Lung (tissue), 17 donors: ENCODE measurements at places on chromosomes 1 and 21.

DNA sequence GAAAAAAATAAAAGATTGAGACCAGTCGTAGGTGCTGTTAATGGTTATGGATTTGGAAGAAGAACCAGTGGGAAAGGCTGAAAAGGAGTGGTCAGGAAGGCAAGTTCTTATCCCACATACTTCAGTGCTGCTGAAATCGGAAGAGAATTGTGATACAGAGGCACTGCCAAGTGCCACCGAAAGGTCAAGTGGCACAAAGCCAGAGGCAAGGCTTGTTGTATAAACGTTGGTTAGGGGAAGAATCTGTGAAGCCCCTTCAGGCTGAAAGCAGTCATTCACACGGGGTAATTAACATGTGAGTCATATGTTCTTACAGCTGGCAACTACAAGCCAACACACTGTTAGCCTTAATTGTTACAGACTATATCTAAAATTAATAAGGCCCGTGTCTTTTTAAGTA, 48.8 kb downstream of the ZBTB40 start:
- peaks cover 6% of the 10 kb centered on the region for H3K36me3 ChIP-seq
- peak; percentile 91 for DNase-seq
- H3K4me1 ChIP-seq: peaks cover 11% of the 10 kb centered on the region
- H3K27me3 ChIP-seq: no peaks in the 10 kb centered on the region
- no peak overlapping the region for H3K4me3 ChIP-seq
- no peak overlapping the region for H3K27ac ChIP-seq

DNA sequence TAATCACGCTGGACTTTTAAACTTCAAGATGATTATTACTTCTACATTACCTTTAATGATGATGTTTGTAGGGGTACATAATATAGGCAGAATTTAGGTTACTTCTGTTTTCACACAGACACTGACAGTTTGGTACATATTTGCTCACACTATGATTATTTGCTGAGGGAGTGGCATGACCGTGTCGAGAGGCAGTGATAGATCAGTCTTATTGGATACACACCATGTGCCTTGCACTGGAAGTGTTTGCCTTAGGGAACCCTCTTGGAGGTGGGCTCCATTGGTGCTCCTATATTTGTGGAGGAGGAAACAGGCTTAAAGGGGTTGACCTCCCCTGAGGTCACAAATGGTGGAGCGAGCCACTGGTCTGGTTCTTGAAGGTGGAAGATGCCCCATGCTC, 132.1 kb downstream of the PRDM2 start:
- no peak overlapping the region for H3K27ac ChIP-seq
- H3K4me1 ChIP-seq: no peaks in the 10 kb centered on the region
- no peak for DNase-seq
- H3K4me3 ChIP-seq: no peak overlapping the region
- H3K36me3 ChIP-seq: no peaks in the 10 kb centered on the region

DNA sequence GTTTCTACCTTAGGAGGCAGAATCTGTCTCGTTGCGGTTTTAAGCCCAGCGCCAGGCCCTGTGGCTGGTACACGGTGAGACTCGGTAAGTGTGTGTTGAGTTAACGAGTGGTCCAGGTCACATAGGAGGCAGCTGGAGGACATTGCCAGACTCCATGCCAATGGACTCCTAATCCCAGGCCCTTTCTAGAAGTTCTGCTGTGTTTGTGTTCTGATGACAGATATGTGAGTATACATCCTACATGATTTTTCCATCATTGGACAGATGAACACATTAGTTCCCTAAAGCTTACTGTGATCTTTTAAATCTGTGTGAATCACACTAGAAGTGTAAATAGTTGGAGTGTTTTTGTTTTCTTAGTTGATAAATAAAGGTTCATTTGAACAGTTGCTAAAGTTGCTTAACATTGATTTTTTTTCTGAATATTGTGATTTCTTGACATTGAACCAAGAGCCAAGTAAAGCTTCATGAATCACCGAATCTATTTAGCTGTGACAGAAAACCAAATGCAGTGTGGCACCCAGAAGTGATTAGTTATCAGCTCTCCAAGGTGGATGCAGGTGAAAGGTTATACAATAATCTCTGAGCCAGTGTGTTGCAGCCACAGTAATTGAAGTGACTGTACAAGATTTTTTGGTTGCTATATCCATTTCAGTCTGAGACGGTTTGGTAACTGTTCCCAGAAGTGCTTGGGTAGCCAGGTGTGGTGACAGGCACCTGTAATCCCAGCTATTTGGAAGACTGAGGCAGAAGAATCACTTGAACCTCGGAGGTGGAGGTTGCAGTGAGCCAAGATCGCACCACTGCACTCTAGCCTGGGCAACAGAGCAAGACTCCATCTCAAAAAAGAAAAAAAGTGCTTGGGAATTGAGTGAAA, 46.3 kb downstream of the DOP1B start:
- no peaks in the 10 kb centered on the region for H3K4me1 ChIP-seq
- no peak overlapping the region for H3K4me3 ChIP-seq
- H3K36me3 ChIP-seq: peaks cover 3% of the 10 kb centered on the region
- no peaks in the 10 kb centered on the region for H3K27me3 ChIP-seq
- DNase-seq: no peak

DNA sequence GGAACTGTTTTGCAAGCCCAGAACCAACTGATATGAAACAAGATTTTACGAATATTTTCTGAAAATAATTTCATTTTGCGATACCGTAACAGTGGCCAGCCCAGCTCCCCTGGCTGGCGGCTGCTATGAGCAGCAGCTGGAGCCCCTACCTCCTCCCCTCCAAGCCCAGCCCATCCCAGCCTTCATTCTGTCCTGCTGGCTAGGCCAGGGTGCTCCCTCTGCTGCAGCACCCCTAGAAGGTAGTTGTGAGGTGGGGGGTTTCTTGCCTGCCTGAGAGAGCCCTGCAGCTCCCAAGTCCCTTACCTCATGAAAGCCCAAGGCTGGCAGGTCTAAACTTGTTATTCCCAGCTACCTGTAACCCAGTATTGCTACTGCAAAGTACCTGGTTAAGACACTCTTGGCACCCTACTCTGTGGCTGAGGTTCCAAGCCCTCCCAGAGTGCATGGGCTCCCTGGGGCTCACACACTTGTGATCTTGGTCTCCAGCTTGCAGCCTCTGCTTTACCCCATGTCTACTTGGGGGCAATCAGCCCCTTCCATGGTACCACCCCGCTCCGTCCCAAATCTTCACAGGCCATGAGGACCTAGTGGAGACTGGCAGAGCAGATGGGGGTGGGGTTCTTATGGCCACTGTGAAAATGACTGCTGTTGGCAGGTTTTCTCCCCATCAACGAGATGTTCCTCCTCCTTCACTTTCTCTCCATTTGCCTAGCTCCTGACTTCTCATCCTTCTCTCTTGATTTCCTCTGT, 239.8 kb downstream of the TRABD2B start:
- H3K27ac ChIP-seq: no peak overlapping the region
- peaks cover 11% of the 10 kb centered on the region for H3K4me1 ChIP-seq
- H3K4me3 ChIP-seq: no peak overlapping the region
- H3K36me3 ChIP-seq: no peaks in the 10 kb centered on the region
- H3K27me3 ChIP-seq: no peaks in the 10 kb centered on the region
- no peak for DNase-seq

GRCh38 chr1:207429963-207430362, 24.2 kb upstream of the CR2 start:
- no peak for DNase-seq
- H3K4me3 ChIP-seq: no peak overlapping the region
- no peaks in the 10 kb centered on the region for H3K4me1 ChIP-seq
- no peak overlapping the region for H3K27ac ChIP-seq

GRCh38 chr1:115669886-115670285, 28.1 kb downstream of the VANGL1 start:
- no peak overlapping the region for H3K27ac ChIP-seq
- H3K4me3 ChIP-seq: no peak overlapping the region

GRCh38 chr1:109821221-109821669, 57.5 kb upstream of the EPS8L3 start:
- H3K27me3 ChIP-seq: no peaks in the 10 kb centered on the region
- H3K4me1 ChIP-seq: no peaks in the 10 kb centered on the region
- no peak overlapping the region for H3K4me3 ChIP-seq
- H3K27ac ChIP-seq: peak overlapping the region; percentile 43
- no peaks in the 10 kb centered on the region for H3K36me3 ChIP-seq

- H3K27ac ChIP-seq: no peak overlapping the region
- no peak overlapping the region for H3K4me3 ChIP-seq
- no peaks in the 10 kb centered on the region for H3K36me3 ChIP-seq
- no peaks in the 10 kb centered on the region for H3K4me1 ChIP-seq
- no peak for DNase-seq
Measured at GRCh38 chr1:29344336-29344735, 108.0 kb downstream of the PTPRU start.

GRCh38 chr1:153032677-153033308, 1.8 kb downstream of the SPRR1B start:
- H3K36me3 ChIP-seq: no peaks in the 10 kb centered on the region
- DNase-seq: no peak
- no peaks in the 10 kb centered on the region for H3K27me3 ChIP-seq
- no peak overlapping the region for H3K27ac ChIP-seq
- H3K4me3 ChIP-seq: no peak overlapping the region

- no peak overlapping the region for H3K27ac ChIP-seq
- H3K27me3 ChIP-seq: no peaks in the 10 kb centered on the region
- H3K4me1 ChIP-seq: no peaks in the 10 kb centered on the region
- no peaks in the 10 kb centered on the region for H3K36me3 ChIP-seq
- no peak overlapping the region for H3K4me3 ChIP-seq
Measured at GRCh38 chr1:59357645-59358320, 60.9 kb downstream of the FGGY start.

- no peaks in the 10 kb centered on the region for H3K4me1 ChIP-seq
- H3K4me3 ChIP-seq: no peak within 1 kb of the TSS
- no peak within 1 kb of the TSS for H3K27ac ChIP-seq
- no peak for DNase-seq
Measured at GRCh38 chr1:186461014-186461413, at the start of gene PDC. Gene PDC (minus strand): TSS chr1:186461114. CDS start chr1:186449459, 11,655 bp downstream.

GRCh38 chr1:206430031-206430983, 40.0 kb upstream of the IKBKE start:
- H3K27ac ChIP-seq: no peak overlapping the region
- DNase-seq: peak; percentile 51
- H3K4me3 ChIP-seq: no peak overlapping the region
- H3K27me3 ChIP-seq: no peaks in the 10 kb centered on the region
- H3K36me3 ChIP-seq: peaks cover 6% of the 10 kb centered on the region
- H3K4me1 ChIP-seq: peaks cover 2% of the 10 kb centered on the region

- no peaks in the 10 kb centered on the region for H3K4me1 ChIP-seq
- no peaks in the 10 kb centered on the region for H3K36me3 ChIP-seq
- DNase-seq: peak; percentile 0
- no peak overlapping the region for H3K4me3 ChIP-seq
Measured at GRCh38 chr1:5053744-5054143, 399.3 kb downstream of the AJAP1 start.

DNA sequence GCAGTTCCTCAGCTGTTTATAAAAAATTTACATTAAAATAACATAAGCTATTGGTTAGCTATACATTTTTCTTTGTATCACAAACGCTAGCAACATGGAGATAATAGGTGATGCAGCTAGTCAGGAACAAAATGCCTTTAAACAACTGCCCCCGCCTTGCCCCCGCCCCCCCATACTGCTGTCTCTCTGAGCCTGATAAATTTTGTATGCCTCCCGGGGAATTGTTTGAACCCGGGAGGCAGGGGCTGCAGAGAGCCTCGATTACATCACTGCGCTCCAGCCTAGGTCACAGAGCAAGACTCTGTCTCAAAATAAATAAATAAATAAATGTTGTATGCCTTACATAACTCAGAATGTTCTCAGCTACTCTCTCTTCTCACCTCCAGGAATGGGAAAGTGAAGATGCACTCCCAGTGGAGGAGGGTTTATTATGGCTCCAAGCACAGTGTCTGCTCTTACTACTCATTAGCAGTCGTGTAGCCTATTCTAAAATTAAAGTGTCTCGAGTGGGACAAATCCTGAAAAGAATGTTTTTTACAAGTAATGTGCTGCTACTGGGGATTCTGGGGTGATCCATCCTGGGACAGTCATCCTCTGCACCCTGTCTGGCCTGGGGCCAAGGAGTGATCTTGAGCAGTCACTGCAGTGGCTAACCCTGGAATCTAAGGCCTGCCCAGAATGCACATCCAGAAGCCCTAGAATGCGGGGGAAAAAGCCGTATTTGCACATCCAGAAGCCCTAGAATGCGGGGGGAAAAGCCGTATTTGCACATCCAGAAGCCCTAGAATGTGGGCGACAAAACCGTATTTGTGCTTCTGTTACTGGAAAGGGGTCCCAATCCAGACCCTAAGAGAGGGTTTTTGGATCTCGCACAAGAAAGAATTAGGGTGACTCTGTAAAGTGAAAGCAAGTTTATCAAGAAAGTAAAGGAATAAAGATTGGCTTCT, 39.4 kb upstream of the ZNF496 start:
- peak; percentile 41 for DNase-seq
- H3K36me3 ChIP-seq: no peaks in the 10 kb centered on the region
- no peak overlapping the region for H3K4me3 ChIP-seq
- no peak overlapping the region for H3K27ac ChIP-seq
- no peaks in the 10 kb centered on the region for H3K4me1 ChIP-seq
- peaks cover 4% of the 10 kb centered on the region for H3K27me3 ChIP-seq

GRCh38 chr1:243434594-243434993, 178.8 kb downstream of the SDCCAG8 start:
- no peak for DNase-seq
- H3K27ac ChIP-seq: no peak overlapping the region
- peaks cover 5% of the 10 kb centered on the region for H3K4me1 ChIP-seq
- no peak overlapping the region for H3K4me3 ChIP-seq
- no peaks in the 10 kb centered on the region for H3K27me3 ChIP-seq
- peaks cover 7% of the 10 kb centered on the region for H3K36me3 ChIP-seq

- no peaks in the 10 kb centered on the region for H3K4me1 ChIP-seq
- H3K27ac ChIP-seq: no peak overlapping the region
- H3K27me3 ChIP-seq: no peaks in the 10 kb centered on the region
- H3K4me3 ChIP-seq: no peak overlapping the region
Measured at GRCh38 chr1:107976836-107977235, 11.9 kb upstream of the VAV3 start.

GRCh38 chr1:118110580-118110979, 74.4 kb downstream of the SPAG17 start:
- no peak overlapping the region for H3K27ac ChIP-seq
- no peaks in the 10 kb centered on the region for H3K4me1 ChIP-seq
- H3K36me3 ChIP-seq: no peaks in the 10 kb centered on the region
- H3K27me3 ChIP-seq: no peaks in the 10 kb centered on the region

- no peaks in the 10 kb centered on the region for H3K27me3 ChIP-seq
- H3K4me3 ChIP-seq: no peak overlapping the region
- H3K36me3 ChIP-seq: no peaks in the 10 kb centered on the region
Measured at GRCh38 chr1:178665579-178665978, 59.5 kb upstream of the RALGPS2 start.

- no peak overlapping the region for H3K27ac ChIP-seq
- no peak overlapping the region for H3K4me3 ChIP-seq
- no peak for DNase-seq
- no peaks in the 10 kb centered on the region for H3K27me3 ChIP-seq
- peaks cover 5% of the 10 kb centered on the region for H3K4me1 ChIP-seq
Measured at GRCh38 chr21:38832664-38833063, 26.9 kb downstream of the ETS2 start.

- peaks cover 20% of the 10 kb centered on the region for H3K4me1 ChIP-seq
- no peaks in the 10 kb centered on the region for H3K36me3 ChIP-seq
- H3K4me3 ChIP-seq: no peak overlapping the region
- DNase-seq: no peak
Measured at GRCh38 chr1:85344256-85344694, 67.8 kb upstream of the BCL10 start.
